ENCODE measurements at places on chromosomes 3 and 15.

GRCh38 chr15:84937144-84937543 is 44.5 kb upstream of the PDE8A start:
- peak; percentile 10 for DNase-seq

DNA sequence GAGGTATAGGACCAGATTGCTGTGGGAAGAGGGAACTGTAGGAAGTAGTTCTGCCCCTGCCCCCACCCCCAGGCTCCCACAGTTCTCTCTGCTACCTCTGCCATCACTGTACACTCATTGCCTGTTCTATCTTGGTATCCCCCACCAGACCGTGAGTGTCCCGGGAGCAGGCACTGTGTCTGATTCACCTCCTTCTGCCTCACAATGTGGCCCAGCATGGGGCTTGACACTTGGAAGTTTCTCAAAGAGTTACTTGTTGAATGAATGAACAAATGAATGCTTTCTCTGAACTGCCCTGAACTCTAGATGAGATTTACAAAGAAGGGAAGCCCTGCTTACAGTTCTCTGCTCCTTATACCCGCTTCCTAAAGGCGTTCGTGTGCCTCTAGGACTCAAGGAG is 27.1 kb upstream of the PIK3CB start:
- no peak for DNase-seq

DNA sequence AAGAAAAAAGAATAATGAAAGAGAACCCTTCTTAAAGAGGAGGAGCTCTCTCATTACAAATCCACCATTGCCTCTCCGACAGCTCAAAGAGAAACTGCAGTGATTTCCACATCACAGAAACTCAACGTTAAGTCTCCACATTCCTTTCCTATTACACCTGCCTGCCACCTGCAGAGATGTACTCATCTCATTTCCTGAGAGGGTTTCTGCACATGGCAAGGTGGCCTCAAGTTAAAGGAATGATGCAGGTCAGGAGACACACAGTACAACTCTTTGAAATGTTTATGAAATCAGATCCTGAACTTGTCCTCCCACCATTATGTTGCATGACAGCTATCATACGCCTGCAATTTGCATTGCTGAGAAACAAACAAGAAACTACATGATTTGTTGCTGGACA is 458.4 kb upstream of the ADAMTS9 start:
- DNase-seq: no peak

DNA sequence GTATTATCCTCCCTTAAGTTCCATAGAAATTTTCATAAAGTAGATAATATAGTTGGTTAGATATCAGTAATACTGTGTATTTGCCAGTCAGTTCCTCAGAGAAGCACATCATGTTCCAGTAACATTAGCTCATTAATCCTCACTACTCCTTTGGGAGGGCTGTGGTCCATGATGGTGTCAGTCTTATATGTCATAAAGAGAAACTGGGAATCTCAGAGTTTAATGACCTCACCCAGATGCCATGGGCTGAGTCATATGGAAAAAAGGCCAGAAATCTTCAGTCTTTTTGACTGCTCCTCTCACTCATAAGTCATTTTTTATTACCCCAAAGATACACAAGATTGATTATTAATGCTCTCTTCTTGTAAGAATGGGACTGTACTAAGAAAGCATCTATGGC is 188.6 kb downstream of the CHL1 start:
- no peak for DNase-seq

DNA sequence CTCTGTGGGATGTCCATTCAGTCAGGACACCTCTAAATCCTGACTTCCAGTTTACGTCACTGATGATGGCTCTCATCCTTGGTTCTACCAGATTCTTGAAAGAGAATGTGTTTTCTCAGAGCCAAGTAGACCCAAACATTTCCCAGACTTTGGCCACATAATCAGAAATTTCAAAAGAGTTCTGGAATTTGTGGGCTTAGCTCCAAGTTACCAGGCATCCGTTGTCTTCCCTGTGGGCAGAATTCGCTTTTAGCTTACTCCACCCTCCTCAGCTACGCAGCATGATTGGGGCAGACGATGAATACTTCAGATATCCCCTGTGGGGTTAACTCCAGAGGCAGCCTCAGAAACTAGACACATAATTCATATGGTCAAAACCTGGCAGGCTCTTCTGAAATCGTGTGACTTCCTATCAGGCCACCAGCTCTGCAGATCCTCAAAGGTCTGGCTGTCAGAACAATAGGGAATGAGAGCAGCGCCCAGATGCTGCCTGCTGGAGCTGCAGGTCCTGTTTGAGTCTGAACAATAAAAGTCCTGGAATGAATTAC is 30.6 kb downstream of the CRTC3 start:
- no peak for DNase-seq

DNA sequence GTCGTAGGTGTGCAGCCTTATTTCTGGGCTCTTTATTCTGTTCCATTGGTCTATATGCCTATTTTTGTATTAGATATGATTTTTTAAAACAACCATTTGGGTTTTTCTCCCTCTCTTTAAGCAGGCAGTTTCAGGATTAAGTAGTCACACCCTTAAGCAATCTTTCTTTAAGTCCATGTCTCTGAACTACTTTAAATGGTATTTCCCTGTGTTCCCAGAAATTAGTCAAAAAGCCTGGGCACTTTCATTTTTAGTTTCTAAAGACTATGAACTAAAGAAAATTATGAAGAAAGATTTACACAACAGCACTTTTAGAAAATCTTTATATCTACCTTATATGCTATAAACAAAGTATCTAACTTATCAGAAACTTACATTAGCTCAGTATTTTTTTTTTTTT is 110.3 kb downstream of the FAIM start:
- DNase-seq: no peak

DNA sequence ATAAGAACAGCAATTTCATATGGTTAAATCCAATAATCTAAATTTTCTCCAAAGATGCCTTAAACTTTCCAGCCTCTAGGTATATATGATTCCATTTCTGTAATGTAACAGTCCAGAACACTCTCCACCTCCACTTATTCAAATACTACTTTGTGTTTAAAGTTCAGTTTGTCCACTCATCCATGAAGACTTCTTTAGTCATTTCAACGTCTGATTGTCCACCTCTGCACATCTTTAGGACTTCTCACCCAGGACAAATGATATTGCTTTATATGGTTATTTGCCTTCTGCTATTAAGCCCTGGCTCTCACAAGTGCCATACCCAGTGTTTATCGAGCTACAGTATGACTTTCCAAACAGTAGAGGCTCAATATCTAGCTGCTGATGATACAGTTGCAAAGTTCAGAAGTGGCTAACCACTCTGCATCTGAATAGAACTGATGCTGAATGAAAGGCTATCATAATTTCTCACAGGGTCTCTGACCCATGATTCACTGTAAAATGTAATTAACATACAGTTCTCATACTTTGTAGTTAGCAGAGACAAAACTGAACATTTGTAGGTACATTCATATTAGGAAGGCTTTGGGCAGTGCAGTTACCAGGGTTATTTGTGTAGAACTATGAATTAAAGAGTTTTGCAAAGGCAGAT is 93.7 kb upstream of the MBNL1 start:
- no peak for DNase-seq

- DNase-seq: no peak
These were observed 794.8 kb downstream of the MCTP2 start for GRCh38 chr15:95025924-95026728.

GRCh38 chr3:78827618-78828017 is 940.2 kb downstream of the ROBO1 start:
- DNase-seq: no peak

DNA sequence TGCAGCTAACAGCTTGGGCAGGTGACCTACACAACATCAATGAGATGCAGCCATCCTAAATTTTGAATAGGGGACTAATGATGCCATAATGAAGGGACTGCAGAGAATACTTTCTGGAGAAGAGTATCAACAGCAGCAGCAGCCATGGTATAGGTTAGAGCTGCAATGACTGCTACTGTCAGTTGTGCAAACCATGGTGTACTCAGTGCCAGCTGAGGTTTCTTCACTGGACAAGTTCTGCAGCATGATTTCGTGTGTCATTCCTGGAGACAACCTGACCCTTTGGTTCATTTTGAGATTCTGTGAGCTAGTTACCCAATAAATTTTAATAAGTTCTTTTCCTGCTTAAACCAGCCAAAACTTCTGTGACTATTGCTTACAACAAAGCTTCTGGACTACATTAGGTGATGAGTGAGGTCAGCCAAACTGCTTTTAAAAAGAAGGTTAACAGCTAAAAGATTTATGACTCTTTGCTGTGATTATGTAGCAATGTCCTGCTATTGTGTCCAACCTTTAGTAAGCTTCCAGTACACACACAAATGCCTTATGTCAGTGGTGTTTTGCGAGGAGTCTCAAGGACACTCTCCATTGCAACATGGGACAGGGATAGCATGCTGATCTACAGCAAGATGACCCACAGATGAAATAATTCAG is 4.8 kb upstream of the DAZL start:
- DNase-seq: no peak
